Endodermal cell (in vitro differentiated cells): ENCODE measurements at places on chromosomes 16 and 17. TPM values are rescaled to one million over a fixed set of nuclear protein-coding genes. Genes with fewer than 3 reads are reported as not detected.

DNA sequence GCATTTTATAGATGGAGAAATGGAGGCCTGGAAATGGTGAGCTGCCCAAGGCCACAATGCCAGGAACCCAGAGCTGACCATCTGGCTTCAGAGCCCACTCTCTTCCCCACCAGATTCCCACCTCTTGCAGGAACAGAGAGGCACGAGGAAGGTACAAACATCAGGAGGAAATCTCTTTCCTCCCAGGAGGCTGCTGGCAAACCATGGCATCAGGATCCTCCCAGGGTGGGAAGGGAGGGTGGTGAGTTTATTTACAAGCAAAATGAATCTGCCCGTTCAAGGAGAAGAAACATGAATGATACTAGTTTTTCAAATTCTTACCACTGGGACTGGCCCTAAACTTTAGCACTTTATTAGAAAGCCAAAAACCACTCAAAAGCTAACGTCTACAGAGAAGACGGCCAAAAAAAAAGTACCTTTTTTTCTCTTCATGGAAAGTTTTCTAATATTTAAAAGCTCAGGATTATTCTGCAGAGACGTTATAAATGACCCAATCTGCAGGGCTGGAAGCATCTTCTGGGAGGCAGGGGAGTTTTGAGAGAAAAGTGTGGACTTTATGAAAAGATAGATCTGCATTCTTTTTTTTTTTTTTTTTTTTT is 79.1 kb downstream of the NXN start:
- DNase-seq: peak; percentile 76
- no peak overlapping the region for H3K4me3 ChIP-seq
- no peaks in the 10 kb centered on the region for H3K27me3 ChIP-seq
- H3K27ac ChIP-seq: no peak overlapping the region
- H3K4me1 ChIP-seq: no peaks in the 10 kb centered on the region

GRCh38 chr17:72962106-72962505 is 130.4 kb downstream of the SLC39A11 start:
- H3K27ac ChIP-seq: no peak overlapping the region
- H3K4me3 ChIP-seq: no peak overlapping the region
- no peaks in the 10 kb centered on the region for H3K27me3 ChIP-seq
- DNase-seq: peak; percentile 30

GRCh38 chr17:72642720-72643119 is 449.8 kb downstream of the SLC39A11 start:
- no peaks in the 10 kb centered on the region for H3K4me1 ChIP-seq
- no peaks in the 10 kb centered on the region for H3K27me3 ChIP-seq
- H3K4me3 ChIP-seq: no peak overlapping the region
- no peaks in the 10 kb centered on the region for H3K36me3 ChIP-seq
- no peak overlapping the region for H3K27ac ChIP-seq

GRCh38 chr16:50567651-50568050 is 19.5 kb downstream of the NKD1 start:
- peak overlapping the region; percentile 38 for H3K27ac ChIP-seq
- no peaks in the 10 kb centered on the region for H3K4me1 ChIP-seq
- H3K36me3 ChIP-seq: peaks cover 7% of the 10 kb centered on the region
- no peaks in the 10 kb centered on the region for H3K27me3 ChIP-seq

- no peaks in the 10 kb centered on the region for H3K27me3 ChIP-seq
- no peak overlapping the region for H3K27ac ChIP-seq
- peaks cover 79% of the 10 kb centered on the region for H3K36me3 ChIP-seq
- DNase-seq: no peak
These were observed 34.1 kb downstream of the NME2 start for GRCh38 chr17:51200295-51200694.

- H3K27ac ChIP-seq: no peak overlapping the region
- no peak overlapping the region for H3K4me3 ChIP-seq
- no peaks in the 10 kb centered on the region for H3K27me3 ChIP-seq
- no peaks in the 10 kb centered on the region for H3K36me3 ChIP-seq
- DNase-seq: no peak
- no peaks in the 10 kb centered on the region for H3K4me1 ChIP-seq
These were observed 37.9 kb upstream of the ABCA8 start for GRCh38 chr17:68993112-68993511.

DNA sequence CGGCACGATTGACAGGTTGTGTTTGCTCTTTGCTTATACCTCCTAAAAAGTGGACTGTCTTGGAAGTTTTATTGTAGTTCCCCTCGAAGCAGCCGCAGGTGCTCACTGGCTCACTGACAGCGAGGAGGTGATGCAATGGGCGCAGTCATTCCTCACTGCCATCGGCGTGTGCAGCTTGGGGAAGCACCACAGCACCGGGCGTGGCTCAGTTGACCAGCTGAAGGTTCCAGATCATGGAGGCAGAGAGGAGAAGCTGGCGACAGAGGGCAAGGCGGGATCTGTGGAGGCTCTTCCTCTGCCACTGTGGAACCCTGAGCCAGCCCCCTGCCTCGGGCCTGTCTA is 72.1 kb upstream of the TNRC6C start:
- no peak for DNase-seq
- no peaks in the 10 kb centered on the region for H3K4me1 ChIP-seq
- H3K27ac ChIP-seq: no peak overlapping the region

DNA sequence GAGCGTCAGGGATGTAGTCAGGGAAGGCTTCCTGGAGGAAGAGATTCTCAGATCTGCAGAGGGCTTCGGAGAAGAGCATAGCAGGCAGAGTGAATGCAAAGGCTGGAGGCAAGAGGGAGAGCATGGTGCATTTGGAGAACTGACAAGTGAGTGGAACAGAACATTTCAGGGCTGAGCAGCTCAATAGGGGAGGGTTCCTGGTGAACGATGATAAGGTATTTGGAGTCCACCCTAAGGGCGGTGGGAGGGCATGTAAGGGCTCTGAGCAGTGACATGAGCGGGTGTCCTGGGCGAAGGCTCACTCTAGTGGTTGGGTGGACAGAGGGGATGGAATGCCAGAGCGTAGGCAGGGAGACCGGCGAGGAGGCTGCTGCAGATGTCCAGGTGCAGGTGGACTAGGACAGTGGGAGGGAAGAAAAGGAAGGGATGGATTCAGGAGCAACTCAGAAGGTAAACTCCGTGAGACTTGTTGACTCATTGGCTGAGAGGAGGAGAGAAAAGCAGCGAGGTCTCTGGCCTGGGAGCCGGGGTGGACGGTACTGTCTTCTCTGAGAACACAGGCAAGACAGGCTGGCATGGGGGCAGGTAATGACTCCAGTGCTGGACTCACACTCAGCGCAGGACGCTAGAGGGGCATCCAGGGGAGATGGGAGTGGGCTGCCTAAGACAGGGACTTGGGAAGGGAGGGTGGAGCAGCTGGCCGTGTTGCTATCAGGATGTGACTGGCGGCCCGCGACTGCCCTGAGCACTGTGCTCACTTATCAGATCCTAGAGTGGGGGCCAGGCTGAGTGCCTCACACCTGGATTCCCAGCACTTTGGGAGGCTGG is 1.4 kb upstream of the PITPNA start:
- peaks cover 2% of the 10 kb centered on the region for H3K4me1 ChIP-seq
- no peak overlapping the region for H3K27ac ChIP-seq
- no peaks in the 10 kb centered on the region for H3K36me3 ChIP-seq
- no peak for DNase-seq
- H3K4me3 ChIP-seq: no peak overlapping the region
- H3K27me3 ChIP-seq: no peaks in the 10 kb centered on the region

- peak; percentile 77 for DNase-seq
- H3K4me1 ChIP-seq: no peaks in the 10 kb centered on the region
- no peaks in the 10 kb centered on the region for H3K36me3 ChIP-seq
- H3K4me3 ChIP-seq: no peak overlapping the region
These were observed 133.7 kb upstream of the HS3ST3A1 start for GRCh38 chr17:13735444-13735843.

DNA sequence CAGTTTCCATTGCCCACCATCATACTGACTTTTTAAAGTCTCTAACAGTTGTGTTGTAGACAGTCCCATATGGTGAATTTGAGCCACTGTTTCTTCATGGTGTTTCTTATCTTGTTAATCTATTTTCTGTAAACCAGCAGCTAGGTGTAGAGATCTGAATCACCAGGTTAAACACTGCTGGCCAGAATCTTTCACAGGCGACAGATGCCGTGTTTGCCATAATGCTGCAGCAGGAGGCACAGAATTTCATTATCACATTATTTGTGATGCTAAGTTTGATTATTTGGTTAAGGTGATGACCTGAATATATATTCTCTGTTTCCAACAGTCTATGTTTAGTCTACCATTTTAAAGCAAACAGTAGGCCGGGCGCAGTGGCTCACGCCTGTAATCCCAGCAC is 11.5 kb upstream of the CNGB1 start:
- no peak overlapping the region for H3K4me3 ChIP-seq
- H3K36me3 ChIP-seq: no peaks in the 10 kb centered on the region
- peaks cover 4% of the 10 kb centered on the region for H3K4me1 ChIP-seq
- H3K27me3 ChIP-seq: peaks cover 32% of the 10 kb centered on the region

GRCh38 chr17:80424878-80425765 is 10.2 kb downstream of the ENDOV start:
- peaks cover 5% of the 10 kb centered on the region for H3K4me1 ChIP-seq
- H3K36me3 ChIP-seq: peaks cover 1% of the 10 kb centered on the region
- DNase-seq: peak; percentile 78
- no peak overlapping the region for H3K27ac ChIP-seq

GRCh38 chr17:65553646-65554552 is 7.5 kb downstream of the AXIN2 start:
- H3K36me3 ChIP-seq: peaks cover 56% of the 10 kb centered on the region
- DNase-seq: peak; percentile 70
- no peak overlapping the region for H3K27ac ChIP-seq
- no peaks in the 10 kb centered on the region for H3K27me3 ChIP-seq
- no peak overlapping the region for H3K4me3 ChIP-seq

- no peaks in the 10 kb centered on the region for H3K27me3 ChIP-seq
- no peaks in the 10 kb centered on the region for H3K36me3 ChIP-seq
- peak; percentile 93 for DNase-seq
- no peaks in the 10 kb centered on the region for H3K4me1 ChIP-seq
- H3K27ac ChIP-seq: no peak within 1 kb of the TSS
These were observed at the start of gene EMP2 for GRCh38 chr16:10579965-10580882. TSS of gene EMP2 (minus strand) at chr16:10580598. CDS start at chr16:10547617, 32,981 bp downstream.

DNA sequence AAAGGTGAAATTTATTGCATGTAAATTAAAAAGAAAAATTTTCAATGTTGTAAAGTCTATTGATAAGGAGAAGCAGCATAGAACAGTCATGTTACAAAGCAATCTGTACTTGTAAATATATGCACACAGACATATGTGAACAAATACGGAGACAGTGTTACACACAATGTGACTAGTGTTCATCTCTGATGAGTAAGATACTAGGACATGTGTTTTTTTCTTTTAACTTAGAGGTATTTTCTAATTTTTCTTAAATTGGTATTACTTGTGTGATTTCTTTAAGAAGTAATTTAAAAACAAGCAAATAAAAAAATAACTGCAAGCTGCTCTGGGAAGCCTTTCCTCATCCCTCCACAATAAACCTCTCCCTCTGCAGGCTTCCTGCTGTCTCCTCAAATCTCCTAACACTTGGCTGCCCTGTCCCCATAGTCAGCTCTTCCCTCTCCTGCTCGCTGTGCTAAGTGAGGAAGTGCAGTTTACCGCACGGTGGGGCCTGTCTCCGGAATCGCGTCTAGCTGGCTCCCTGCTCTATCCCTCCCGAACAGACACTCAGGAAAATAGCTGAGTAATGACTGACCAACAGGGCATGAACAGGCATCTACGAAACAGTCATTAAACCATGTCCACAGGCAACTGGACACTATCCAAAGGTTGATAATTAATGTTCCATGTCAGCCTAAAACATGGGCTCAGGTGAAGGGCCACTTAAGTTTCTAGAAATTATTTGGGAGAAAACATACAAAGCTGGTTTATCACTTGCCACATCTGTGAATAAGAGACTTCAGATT is 35.9 kb downstream of the CMTM4 start:
- no peaks in the 10 kb centered on the region for H3K27me3 ChIP-seq
- H3K4me3 ChIP-seq: no peak overlapping the region
- peak; percentile 65 for DNase-seq
- peak overlapping the region; percentile 42 for H3K27ac ChIP-seq
- peaks cover 6% of the 10 kb centered on the region for H3K36me3 ChIP-seq

GRCh38 chr17:75475851-75476250 is 19.4 kb downstream of the TMEM94 start:
- H3K27ac ChIP-seq: peak overlapping the region; percentile 72
- peak; percentile 41 for DNase-seq
- H3K27me3 ChIP-seq: peaks cover 45% of the 10 kb centered on the region
- peaks cover 15% of the 10 kb centered on the region for H3K36me3 ChIP-seq
- H3K4me3 ChIP-seq: no peak overlapping the region

DNA sequence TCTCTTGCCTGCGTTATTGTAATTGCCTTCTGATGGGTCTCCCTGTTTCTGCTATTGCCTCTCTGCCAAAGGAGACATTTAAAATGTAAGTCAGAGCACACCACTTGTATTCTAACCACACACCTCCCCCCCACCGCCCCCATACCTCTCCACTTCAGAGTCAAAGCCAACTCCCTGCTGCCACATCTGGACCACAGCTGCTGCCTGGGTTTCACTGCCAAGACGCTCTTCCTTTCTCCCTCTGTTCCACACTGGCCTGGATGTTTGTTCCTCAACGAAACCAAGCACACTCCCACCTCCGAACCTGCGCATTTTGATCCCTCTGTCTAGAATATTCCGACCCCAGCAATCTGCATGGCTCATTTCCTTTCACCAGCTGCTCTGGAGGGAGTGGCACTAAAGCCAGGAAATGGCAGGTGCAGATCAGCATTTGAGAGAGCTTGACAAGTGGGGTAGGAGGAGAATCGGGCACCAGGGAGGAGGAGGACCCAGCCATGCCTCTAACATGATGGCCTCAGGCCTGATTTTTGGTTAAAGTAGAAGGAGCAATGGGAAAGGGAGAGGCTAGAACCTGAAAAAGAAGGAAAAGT is 92.4 kb upstream of the HS3ST2 start:
- no peak for DNase-seq
- no peaks in the 10 kb centered on the region for H3K4me1 ChIP-seq
- no peak overlapping the region for H3K4me3 ChIP-seq
- H3K27me3 ChIP-seq: peaks cover 28% of the 10 kb centered on the region
- H3K36me3 ChIP-seq: no peaks in the 10 kb centered on the region

DNA sequence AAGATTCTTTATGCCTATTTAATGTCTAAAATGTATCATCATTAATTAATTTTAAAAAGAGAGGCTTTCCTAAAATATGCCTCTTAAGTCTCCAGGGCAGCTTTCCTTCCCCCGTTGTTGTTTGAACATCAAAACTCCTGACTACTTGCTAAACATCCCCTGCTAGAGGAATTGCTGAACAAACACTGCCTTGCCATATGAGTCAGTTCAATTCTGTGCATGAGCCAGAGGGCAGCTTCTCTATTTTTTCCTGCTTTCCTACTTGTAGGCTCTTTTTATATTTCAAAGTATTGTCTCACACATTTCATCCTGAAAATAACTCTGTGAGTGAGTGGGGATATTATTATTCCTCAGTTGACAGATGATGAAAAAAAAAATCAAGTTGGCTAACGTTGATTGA is 143.4 kb downstream of the HS3ST4 start:
- H3K36me3 ChIP-seq: no peaks in the 10 kb centered on the region
- peaks cover 3% of the 10 kb centered on the region for H3K4me1 ChIP-seq
- no peak overlapping the region for H3K4me3 ChIP-seq
- H3K27me3 ChIP-seq: no peaks in the 10 kb centered on the region
- H3K27ac ChIP-seq: no peak overlapping the region

- H3K36me3 ChIP-seq: peaks cover 6% of the 10 kb centered on the region
- H3K27me3 ChIP-seq: peaks cover 5% of the 10 kb centered on the region
- peak overlapping the region; percentile 89 for H3K27ac ChIP-seq
- no peak overlapping the region for H3K4me3 ChIP-seq
- H3K4me1 ChIP-seq: peaks cover 17% of the 10 kb centered on the region
- no peak for DNase-seq
These were observed 4.4 kb upstream of the BAHCC1 start for GRCh38 chr17:81390873-81391255.

Gene PKMYT1
- 74.9 and 88.5 TPM in 2 replicates for total RNA-seq

Gene KRT13
- not detected in 2 replicates for total RNA-seq

Gene CES5A
- total RNA-seq: 0.16 TPM in 1 of 3 replicates, not detected in the others

Gene CBFA2T3
- total RNA-seq: 0.97 to 1.9 TPM (median 1.0 TPM) in 3 replicates

Gene KRTAP4-1
- not detected in 3 replicates for total RNA-seq

Gene YBX2
- total RNA-seq: 12.0 to 17.3 TPM (median 15.9 TPM) in 3 replicates
